ENCODE measurements at places on chromosomes 11 and 22.

DNA sequence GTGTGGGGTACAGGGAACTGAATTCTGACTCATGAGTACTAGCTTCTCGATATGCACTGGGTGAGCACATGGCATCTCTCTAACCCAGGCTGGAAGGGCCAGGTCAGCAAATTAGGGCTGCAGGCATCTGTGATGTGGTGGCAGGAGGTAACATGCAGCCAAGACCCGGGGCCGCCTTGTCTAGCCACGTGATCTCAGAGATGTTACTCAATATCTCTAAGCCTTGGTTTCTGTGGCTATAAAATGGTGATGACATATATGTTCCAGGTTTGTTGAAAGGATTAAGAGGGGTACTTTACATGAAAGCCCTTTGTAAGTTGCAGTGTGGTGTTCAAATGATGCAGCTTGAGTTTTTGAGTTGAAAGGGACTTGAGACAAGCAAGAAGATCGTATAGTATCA lies 3.2 kb downstream of the ST14 start:
- DNase-seq = no peak

GRCh38 chr22:48896766-48897644 lies 930.7 kb downstream of the BRD1 start:
- no peak for DNase-seq

DNA sequence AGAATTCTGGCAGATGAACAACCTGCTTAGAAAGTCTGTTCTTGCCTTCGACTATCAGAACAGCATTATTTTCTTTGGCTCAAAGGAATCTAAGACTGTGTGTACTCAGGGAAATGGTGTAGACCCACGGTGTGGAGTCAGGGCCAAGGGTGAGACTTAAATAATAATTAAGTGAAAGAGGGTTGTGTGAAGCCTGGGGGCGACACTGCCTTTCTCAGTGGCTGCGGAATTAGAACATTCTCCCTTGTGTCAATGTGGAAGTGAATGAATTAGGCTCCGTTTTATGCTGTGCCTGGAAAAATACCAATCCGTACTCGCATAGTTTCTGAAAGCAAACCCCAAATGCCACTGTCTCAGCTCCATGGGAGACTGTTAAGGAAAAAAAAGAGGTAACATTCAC lies 50.7 kb downstream of the NAV2 start:
- DNase-seq = no peak

GRCh38 chr11:47994417-47994816 lies 14.1 kb downstream of the PTPRJ start:
- DNase-seq = no peak

- DNase-seq = peak; percentile 12
Observed at GRCh38 chr11:87114093-87114492, 76.4 kb downstream of the TMEM135 start.

DNA sequence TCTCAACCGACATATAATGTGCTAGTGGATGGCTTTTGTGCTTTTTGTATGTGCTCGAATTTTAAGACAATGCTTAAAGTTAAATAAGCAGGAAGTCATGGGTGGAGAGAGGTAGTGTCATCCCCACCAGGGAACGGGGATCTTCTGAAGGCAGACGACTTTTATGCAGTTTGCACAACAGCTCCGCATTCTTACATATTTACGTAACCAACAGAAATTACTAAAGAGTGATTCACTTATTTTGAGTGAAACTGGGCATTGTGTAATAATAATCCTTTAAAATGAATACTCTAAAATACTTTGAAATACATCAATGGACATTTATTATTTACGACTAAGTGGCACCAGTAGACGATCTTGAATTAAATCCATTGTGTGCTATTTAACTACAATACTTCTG lies 305.1 kb downstream of the CNTN5 start:
- peak; percentile 89 for DNase-seq

- no peak for DNase-seq
Observed at GRCh38 chr11:84022201-84022600, 736.0 kb upstream of the CCDC90B start.

DNA sequence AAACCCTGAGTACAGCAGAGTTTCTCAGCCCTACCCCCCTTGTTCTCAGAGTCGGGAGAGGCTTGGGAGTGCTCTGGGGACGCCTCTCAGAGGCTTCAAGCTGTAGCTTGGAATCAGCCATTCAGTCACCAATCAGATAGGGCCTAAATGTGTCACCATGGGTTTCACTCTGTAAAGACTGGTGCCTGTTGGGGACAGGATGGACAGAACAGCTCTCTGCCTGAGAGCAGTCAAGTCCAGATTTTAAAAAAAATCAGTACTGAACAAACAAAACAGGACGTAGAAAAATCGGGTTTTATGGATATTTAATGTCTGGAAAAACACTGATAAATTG lies 1.3 kb downstream of the FADD start:
- DNase-seq = no peak

GRCh38 chr11:40045312-40045711 lies 1414.1 kb downstream of the LRRC4C start:
- DNase-seq = no peak

- DNase-seq = no peak
Observed at GRCh38 chr11:34791780-34792542, 124.2 kb downstream of the APIP start.

DNA sequence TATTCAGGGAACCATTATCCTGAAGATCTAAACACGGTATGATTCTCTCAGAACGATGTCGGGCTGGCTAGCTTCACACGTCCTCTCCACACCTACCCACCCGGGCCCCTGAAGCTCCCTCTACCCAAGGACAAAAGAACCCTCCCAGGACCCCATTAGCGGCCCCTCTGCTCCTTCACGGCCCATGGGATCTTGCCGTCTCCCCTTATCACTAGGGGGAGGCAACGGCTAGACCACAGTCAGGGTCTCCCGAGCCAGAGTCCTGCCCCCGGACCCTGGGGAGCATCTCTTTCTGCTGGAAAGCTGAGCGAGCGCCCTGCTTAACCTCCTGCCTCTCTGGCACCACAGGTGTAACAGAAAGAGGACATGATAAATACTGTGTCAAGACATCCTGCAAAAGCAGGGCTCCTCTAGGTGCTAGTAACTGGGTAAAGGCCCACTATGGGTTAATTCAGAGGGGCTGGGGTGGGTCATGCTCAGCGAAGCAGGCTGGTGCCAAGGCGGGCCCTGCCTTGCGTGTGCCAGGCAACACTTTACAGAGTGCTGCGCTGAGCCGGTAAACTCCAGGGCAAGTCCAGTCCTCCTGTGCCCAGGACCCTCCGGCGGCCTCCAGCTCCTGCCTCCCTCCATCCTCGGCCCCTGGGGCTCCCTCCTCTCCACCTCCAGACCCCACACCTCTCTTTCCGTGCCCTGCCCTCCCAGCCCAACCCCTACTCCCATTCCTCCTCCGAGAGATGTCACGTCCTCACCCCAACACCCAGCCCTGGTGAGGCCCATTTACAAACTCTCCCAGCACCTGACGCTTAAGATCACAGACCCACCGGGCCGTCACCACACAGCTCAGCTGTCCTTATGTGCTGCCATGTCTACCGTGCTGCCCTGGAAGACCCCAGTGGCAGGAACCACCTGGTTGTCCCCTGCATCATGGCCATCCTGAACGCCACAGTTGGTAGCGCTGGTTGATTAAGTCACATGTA lies 3.0 kb downstream of the TOLLIP start:
- DNase-seq = no peak

DNA sequence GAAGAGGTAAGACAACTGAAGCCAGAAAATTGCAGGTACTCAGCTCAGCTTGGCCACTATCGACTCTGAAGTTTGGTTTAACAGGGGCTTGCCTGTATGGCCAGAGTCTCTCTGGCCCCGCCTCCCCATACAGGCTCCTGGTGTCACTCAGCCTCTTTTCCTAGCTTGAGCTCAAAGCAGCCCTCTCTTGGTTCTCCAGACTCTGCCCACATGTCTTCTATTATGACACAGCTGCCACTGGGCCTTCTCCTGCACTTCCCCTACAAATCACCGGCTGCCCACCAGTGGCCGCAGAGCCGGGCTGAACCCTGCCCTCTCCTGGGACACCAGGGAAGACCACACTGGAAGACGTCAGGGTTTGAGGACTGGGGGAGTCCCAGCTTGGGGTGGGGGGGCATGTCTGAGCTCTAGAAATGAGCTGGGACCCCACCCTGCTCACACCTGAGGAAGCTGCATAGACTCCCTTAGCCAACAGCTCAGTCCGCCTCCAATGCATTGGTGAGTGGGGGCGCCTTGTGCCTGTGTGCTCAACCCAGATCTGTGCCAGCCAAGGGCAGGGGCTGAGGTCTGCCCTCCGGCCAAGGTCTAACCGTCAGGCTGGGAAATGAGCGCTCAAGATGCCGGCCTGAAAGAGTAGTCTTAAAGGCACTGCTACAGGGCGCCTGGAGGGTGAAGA lies 94.4 kb upstream of the LMO1 start:
- no peak for DNase-seq

DNA sequence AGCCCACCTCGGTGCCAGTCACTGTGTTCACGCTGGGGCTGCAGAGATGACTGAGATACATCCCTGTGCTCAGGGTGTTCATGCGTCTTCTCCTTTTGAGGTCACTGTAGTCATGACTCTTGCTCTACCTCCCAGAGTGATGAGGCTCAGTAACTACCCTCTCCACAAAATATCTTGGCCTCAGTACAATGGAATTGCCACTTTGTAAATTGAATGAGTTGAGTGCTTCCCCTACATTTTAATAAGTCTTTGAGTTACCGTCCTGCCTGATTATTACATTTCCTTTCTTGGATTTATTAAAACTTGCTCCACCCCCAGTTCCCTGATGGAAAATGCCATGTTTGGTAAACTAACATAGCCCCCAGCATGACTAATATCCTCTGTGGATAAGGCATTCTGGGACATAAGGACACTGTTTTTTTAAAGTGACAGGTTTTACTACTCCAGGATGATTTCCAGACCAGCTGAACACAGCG lies 15.9 kb downstream of the PRSS23 start:
- DNase-seq = peak; percentile 58

DNA sequence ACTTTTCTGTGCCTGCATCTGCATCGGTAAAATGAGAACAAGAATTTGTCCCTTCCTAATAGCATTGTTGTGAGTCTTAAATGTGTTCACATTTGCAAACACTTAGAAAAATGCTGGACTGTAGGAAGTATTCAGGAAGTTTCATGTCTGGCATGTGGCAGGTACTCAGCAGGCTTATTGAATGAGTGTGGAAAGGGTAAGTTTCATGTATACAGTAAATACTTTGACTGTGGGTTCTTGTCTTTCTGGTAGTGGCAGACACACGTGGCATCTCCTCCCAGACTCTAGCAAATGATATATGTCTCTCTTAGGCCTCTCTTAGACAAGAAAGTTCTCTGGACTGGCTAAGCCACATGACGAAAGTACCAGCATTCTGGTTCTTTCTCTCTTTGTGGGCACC lies 179.2 kb downstream of the C11orf91 start:
- no peak for DNase-seq

DNA sequence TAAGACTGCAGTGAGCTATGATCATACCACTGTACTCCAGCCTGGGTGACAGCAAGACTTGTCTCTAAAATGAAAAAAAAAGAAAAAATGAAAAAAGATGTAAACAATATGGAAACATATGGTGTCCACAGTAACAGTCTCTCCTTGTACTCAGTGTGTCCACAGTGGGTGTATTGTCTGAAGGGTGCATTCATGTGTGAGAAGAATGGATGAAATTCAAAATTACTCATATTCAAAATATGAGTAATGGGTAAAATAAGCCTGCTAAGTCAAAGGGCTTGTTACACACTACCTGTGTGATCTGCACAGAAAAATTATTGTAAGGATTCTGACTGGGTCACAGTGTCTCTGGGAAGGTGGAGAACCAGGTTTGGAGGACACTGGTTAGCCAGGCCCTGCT lies 26.9 kb downstream of the PPFIA1 start:
- DNase-seq = peak; percentile 40

GRCh38 chr11:12535321-12535720 lies 138.9 kb upstream of the TEAD1 start:
- DNase-seq = no peak

DNA sequence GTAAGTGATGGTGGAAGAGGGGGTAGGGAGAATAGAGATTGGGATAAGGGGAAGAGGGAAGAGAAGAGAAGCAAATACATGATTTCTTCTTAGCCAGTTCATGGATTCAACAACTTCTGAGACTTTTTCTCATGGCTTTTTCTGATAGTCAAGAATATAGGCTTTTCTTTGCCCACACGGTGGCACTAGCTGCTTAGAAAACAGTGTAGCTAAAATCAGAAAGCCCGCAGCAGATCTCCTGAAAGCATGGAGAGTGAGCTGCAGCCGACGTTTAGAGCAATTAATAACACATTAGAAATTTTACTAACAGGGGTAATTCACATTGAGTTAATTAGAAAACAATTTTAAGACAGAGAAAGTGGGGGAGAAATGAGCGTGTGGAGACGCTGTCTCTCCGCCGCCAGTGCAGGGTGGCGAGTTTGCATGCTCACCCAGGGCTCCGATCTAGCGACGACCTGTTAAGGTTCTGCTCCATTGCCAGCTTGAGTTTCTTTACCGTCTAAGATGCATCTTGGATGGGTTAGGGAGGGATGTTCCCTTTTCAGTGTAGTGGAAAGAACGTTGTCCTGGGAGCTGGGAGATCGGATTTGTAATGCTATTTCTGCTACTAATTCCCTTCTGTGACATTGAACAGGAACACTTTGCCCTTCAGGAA lies 3.3 kb upstream of the RAG1 start:
- peak; percentile 61 for DNase-seq

DNA sequence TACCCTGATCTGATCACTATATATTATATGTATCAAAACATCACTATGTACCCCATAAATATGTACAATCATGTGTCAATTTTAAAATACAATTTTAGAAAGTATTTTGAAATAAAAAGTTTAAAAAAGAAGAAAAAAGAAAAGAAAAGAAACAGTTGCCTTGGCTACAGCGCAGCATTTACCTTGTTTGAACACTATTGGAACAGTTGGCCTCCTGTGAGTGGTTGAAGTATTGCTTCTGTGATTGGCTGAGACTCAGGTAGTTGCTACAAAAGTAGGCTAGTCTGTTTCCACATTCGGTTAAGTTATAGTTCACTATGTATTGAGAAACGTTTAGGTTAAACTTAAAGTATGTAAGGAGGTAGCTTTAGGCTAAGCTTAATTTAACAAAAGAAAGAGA lies 7.9 kb upstream of the DTX4 start:
- DNase-seq = no peak

- DNase-seq = peak; percentile 27
Observed at GRCh38 chr11:44709966-44710365, 16.8 kb upstream of the TSPAN18 start.

DNA sequence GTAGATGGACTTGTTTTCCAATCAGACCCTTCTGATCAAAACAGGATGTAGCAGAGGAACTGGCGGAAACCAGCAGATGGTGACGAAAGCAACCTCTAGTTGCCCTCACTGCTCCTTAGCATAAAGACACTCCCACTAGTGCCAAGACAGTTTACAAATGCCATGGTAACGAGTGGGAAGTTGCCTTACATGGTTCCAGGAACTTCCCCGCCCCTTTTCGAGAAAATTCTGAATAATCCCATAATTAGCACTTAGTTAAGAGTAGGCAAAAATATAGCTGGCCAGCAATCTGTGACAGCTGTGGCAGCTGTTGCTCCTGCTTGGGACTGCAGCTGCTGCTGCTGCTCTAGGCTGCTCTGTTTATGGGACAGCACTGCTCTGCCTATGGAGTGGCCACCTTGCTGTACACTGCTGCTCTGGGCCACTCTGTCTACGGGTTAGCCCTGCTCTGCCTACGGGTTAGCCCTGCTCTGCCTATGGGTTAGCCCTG lies 33.4 kb upstream of the SORL1 start:
- no peak for DNase-seq
